ENCODE measurements at places on chromosomes 4 and X.

- no peak for DNase-seq
Measured at GRCh38 chr4:101419336-101420135, 72.2 kb upstream of the PPP3CA start.

DNA sequence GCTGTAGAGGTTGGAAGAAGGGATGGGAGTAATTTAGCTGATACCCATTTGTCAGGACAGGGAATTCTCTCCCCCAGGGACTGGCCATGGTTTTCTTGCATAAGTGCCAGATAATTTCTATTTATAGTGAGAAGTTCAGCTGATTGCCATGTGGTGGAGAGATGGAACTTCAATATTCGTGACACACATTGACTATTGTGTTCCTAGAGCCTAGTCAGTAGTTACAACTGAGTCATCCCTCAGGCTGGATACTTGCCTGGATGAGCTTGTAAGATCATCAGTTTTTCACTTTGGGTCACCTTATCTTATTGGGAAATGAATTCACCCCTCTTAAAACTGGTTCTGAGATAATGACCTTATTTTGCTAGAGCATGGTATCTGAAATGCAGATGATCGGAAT, 32.2 kb downstream of the CFAP299 start:
- no peak for DNase-seq

DNA sequence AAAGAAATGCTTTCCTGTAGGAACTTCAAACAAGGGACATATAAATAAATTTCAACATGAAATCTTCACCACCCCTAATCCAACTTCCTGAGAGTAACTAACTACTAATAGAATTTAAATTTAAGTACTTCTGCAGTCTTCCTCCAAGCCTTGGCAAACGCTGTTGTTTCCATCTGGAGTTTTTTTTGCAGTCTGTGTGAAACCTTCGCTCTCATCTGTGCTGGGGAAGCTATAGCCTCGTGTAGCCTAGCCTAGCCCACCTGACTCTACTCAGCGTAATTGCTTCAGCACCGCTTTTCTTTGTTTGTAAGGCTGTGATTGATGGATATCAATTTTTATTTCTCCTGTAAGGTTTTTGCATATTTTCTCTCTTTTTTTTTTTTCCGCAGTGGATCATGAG, 30.9 kb downstream of the STOX2 start:
- DNase-seq = no peak

- DNase-seq = no peak
Measured at GRCh38 chr4:139515531-139515958, 40.5 kb downstream of the SETD7 start.

- no peak for DNase-seq
Measured at GRCh38 chrX:109347632-109348031, 134.3 kb downstream of the GUCY2F start.

DNA sequence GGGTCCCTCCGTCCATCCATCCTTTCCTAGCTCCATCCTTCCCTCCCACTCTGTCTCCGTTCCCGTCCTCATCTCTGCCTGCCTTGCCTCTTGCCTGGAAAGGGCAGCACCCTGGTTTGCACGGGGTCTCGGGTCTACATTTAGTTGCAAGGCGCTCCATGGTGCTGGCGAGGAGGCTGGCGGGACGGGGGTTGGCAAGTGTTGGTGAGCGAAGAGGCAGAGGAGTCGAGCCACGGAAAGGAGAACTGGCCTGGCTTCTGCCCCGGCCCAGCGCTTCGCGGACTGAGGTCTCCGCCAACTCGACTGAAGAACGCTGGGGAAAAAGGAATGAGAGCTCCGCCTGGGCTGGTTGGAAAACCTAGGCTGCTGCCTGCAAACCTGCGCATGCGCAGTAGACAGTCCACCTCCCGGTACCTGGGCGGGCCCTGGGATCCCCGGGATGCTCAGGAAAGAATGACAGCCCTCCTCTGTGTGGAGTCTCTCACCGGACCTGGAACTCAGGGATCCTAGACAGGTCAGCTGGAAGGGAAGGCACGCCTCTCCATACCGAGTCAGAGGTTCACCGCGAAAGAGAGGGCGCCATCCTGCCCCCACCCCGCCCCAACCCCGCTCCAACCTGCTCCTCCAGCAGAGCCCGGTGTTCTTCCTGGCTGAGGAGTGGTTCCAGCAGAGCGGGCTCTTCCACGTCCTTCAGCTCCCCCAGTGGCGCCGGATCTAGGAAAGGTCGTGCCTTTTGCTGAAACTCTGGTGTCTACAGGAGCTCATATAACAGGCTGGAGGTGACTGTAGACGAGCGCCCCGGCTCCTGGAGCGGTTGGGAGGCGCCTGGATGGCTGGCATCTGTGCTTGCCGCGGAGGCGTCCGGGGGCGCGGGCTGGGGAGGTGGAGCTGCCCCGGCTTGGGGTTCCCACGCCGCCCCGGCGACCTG, 6.0 kb downstream of the FRG2 start:
- DNase-seq = no peak

DNA sequence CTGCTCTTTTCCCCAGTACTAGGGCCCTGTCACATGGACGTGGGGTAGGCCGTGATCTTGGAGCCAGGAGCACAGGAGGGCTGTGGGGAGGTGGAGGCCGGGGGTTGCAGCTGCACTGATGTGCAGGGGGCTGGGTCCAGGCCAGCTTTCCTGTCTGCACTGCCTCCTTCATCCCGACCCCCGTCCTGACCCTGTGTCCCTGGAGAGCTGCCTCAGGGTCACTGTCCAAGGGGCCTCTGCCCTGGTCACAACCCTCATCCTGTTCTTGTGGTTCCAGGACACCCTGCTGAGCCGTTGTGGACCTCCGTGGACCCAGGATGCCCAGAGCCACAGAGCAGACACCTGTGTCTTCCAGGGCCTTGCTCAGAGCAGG, 91.7 kb upstream of the ADRA2C start:
- DNase-seq = no peak

DNA sequence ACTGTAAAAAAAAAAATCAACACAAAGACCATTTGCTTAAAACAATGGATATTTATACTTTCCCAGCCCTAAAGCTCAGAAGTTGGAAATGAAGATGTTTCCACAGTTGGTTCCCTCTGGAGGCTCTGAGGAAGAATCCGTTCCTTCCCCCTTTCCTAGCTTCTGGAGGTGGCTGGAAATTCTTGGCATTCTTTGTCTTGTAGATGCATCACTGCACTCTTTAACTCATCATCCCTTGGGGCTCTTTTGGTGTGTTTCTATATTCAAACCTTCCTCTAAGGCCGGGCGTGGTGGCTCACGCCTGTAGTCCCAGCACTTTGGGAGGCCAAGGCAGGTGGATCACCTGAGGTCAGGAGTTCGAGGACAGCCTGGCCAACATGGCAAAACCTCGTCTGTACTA, 78.7 kb downstream of the VCX3A start:
- no peak for DNase-seq

DNA sequence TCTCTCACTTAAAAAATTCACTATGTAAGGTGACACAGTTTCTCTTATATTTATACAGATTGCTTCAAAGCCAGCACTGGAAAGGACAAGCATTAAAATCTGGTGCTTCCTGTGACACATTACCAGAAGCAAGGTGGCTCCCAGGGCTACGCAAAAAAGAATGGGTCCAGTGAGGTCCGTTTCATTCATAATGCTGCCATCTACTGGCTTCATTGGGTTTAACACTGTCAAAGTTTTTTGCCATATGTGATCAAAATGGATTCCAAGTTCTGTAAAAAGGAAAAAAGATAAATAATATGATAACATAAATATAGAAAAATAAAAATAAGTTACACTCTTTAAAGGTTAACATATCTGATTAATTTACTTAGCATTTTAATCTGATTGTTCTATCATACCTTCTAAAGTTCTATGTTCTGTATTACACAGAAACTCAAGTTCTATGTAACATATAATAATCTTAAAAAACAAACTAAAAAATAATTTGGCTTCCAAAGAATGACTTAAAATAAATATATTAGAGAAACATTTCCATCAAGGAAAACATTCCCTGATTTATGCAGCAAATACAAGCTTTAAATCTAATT, 22.1 kb downstream of the YIPF7 start:
- DNase-seq = peak; percentile 22

GRCh38 chr4:119028296-119028695, 107.3 kb upstream of the MYOZ2 start:
- DNase-seq = no peak

- DNase-seq = no peak
Measured at GRCh38 chrX:10433296-10433965, 187.0 kb downstream of the MID1 start.

- DNase-seq = no peak
Measured at GRCh38 chr4:534101-534575, 35.1 kb downstream of the PIGG start.

DNA sequence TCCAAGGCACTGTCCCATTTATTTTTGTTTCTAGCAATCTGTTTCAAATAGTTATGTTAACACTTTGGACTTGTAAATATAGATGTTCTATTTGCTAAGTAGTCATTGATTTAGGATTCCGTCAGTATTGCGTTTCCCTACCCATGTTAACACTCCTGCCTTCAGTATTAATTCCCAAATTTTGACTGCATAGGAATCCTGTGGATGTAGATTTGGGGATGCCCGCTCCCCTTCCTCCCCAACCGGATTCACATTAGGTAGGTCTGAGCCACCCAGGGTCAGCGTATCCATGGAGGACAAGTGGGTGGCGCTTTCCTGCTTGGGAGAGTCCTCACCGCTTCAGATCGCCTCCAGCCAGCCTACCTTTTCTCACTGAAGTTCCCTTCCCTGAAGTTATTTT, 1.1 kb upstream of the SORBS2 start:
- no peak for DNase-seq

- DNase-seq = no peak
Measured at GRCh38 chr4:73855406-73855805, 2.3 kb downstream of the PF4V1 start.

DNA sequence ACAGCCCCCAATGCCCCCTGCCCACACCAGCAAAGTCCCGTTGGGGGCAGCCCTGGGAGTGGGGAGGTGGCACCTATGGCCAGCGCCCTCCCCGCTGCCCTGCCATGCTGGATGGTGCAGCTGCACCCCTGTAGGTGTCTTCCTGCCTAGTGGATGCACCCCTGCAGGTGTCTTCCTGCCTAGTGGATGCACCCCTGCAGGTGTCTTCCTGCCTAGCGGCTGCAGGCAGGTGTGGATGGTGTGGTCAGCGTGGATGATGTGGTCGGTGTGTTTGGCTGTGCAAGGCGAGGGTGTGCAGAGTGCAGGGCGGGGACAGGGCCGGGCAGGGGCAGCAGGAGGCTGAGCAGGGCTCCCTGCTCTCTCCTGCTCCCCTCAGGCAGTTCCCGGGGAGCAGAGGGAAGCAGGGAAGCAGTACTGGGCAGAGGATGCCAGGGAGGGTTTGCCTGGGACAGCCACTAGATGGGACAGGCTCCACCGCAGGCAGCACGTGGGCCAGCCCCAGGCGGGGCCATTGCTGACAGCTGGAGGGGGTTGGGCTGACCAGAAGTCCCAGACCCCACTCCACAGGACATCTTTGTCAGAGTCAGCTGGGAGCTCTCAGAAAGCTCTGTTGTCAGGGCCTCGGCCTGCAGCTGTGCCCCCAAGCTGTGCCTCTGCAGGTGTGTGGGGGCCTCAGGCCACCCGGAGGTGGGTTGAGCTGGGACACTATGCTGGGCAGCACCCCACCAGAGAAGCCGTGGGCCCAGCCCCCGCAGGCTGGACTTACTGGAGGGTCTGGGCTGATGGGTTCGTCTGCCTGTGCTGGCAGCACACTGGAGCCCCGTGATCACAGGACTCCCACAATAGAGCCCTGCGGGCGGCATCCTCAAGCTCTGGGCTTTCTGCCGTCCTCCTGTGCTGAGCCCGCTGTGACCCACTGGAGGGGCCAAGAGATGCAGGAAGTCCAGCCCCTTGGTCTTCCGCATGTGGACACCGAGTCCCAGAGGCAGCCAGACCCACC, 23.7 kb downstream of the DOK7 start:
- no peak for DNase-seq

- no peak for DNase-seq
Measured at GRCh38 chrX:150182161-150182560, 181.0 kb upstream of the MAMLD1 start.

GRCh38 chr4:77120886-77121508, 36.0 kb upstream of the CCNG2 start:
- DNase-seq = no peak

DNA sequence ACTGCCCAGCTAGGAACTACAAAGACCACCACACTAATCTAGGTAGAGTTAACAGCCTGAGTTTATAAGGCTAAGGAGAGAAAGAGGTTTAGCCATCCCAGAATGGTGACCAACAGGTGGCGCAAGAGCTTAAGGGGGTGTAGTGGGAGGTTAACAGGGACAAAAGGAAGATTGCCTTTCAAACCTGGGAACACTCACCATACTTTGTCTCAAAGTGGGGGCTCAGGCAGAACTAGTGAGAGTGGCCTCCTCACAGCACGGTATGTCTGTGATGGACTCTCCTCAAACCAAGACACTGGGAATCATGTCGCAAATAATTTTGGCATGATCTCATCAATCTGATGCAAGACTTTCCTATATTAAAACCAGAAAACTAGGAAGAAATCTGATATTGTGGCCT, 23.4 kb downstream of the CCNI start:
- no peak for DNase-seq

DNA sequence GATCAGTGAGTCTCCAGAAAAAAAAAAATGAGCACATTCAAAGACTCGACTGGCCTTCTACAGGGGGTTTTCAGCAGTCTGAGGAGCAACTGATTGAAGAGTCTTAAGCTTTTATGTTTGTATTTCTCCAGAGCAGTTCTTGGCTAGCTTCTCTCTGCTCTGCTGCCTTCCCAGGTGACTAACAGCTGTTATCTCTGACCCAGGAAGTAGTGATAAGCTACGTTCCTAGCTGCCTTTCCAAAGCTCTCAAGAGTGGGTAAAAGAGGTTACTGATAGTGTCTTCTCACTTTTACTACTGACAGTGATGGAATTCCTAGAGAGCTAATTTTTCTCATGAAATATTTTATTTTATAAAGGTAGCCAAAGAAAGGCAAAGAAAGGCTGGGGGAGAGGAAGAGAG, 66.6 kb downstream of the ENOX2 start:
- DNase-seq = no peak

DNA sequence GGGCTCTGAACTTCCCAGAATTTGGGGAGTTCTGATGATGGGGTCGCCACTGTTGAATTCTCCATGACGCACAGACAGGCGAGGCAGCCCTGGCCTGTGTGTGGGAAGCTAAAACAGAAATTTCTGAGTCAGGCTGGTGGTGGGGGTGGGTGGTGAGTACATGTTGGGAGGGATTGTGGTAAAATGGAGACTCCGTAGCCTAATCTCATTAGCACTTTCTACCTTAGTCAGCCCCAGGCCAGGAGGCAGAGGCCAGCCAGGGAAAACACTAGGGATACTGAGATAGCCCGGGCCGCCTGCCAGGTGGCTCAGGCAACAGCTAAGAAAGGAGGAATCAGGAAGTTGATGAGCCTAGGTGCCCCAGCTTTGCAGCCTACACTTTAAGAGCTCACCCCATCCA, 39.3 kb upstream of the NHSL2 start:
- DNase-seq = no peak

All from bone marrow (tissue), 2 donors.